ENCODE measurements at places on chromosomes 2 and 18.

DNA sequence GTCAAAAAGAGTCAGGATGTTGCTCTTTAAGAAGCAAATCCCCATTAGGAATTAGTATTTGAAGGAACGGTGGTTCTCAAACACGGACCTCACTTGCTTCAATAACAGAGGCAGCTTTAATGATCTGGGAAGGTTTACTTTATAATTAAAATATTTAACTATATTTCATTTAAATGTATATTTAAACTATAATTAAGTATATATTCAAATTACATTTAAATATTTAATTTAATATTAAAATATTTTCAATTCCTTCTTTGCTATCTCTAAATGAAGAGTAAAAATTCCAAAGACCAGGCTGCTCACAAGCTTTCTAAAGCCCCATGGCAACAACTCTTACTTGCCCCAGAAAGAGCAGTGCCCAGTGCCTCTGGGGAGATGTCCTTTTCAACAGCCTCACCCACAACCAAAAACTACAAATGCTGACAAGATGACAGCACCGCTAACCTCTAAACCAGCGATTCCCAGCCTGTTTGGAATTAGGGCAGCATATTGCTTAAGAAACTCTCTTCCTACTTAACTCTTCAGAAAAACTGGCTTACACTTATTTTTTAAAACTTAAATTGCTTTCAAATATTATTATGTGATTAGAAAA, 62.9 kb upstream of the POU3F3 start:
- DNase-seq: no peak

DNA sequence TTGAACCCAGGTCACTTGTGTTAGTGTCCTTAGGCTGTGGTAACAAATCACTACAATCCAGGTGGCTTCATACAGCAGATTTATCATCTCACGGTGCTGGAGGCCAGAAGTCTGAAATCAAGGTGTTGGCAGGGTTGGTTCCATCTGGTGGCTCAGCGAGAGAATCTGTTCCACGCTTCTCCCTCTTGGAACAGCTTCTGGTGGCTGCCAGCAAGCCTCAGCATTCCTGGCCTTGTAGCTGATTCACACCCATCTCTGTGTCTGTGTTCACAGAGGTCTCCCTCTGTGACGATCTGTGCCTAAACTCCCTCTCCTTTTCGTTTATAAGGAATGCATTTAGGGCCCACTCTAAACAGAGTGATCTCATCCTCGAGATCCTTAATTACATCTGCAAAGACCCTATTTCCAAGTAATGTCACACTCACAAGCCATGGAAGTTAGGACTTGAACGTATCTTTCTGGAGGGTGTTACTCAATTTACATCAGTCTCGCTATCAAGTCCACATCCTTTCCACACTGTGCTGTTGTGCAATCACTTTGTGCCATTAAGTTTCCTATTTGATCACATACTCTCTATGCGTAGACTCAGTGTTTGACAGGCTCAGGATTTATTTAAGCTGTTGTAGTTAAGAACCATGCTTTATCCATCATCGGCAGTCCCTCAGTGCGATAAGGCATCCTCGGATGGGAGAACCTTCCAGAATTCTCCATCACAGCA, 164.4 kb downstream of the SOCS6 start:
- no peak for DNase-seq

DNA sequence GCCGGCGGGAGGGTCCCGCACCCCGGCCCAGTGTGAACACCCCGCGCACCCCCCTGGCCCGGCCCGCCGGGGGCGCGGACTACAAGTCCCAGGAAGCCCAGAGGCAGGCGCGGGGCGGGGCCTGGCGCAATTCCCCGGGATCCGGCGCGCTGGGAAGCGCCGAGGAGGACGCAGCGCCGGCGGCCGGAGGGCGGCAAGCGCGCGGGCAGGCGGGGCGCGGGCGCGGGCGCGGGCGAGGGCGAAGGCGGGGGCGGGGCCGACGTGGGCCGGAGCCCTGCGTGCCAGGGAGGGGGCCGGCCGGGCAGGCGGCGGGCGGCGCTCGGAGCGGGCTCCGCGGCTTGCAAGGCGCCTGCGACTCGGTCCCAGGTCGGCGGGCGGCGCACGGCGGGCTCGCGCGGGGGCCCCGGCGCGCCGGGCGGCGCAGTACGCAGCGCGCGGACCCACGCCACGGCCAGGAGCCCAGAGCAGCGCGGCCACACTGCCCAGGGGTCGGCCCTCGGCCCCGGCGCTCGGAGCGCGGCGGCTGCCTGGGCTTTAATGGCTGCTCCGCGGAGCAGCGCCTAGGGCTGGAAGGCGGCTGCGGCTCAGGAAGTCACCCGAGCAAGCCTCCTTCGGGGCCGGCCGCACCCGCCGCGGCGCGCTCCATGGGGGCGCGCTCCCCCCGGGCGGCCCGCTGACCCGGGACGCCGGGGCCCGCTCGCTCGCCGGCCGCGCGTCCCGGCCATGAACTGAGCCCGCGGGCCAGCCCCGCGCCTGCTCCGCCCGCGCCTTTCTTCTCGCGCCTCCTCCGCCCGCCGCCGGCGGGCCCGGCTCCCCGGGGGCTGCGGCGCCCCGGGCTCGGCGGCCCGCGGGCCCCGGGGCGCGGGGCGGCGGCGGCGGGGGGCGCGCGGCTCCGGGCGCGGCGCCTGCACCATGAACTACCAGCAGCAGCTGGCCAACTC, at the start of gene AGAP1:
AGAP1 (plus strand) TSS at position 269 of the 941 bp plus-strand sequence.
- peak; percentile 41 for DNase-seq

- DNase-seq: no peak
Observed at GRCh38 chr2:57075226-57075625, 891.4 kb downstream of the CCDC85A start.
